ENCODE measurements at places on chromosomes 3 and 15.

DNA sequence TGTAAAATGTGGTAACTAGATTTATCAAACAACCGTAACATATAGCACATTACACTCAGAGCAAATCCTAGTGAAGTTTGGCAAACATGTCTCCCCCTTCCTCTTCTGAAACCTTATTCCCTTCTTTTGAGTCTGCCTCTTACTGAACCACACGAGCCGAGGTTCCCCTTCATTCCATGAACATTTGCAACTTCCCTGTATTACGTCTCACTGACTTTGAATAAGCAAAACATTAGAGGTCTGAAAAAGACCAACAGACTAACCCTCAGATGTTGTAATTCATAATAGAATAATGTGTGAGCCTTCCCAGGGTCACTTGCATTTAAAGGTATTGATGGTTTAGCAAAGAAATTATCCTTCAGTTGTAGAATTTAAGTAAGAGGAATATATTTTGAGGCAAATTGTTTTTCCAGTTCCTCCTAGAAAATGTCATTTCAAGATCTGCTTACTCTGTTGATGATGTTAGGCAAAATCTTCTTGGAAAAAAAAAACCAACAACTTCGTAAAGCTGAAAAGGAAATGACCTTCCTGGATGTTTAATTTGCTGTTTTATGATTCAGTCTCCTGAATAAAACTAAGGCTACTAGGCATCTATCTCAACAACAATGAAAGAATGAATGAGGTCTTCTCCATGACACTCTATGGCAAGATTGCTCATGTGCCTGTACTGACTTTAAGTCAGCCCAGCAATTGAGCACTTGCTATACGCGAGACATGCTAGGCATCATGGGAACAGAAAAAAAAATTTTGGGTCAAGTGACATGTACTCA, 296.9 kb upstream of the NECTIN3 start:
- no peak for DNase-seq

DNA sequence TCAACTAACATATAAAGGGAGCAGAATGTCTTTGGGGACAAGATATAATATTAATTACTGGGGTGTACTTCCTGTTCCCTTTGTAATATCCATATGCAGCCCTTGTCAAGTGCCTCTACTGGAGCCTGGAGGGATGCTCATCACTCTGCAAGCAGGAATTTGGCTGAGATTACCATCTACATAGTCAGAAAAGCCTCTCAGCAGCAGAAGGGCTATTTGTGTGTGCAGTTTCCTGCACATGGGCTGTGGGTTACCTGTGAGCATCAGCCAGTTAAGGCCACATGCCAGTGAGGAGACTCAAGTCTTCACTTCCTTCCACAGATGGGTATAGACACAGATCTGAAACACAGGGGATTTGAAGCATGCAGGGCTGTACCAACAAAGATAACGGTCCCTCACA, 278.1 kb upstream of the PLSCR5 start:
- no peak for DNase-seq

- DNase-seq: no peak
Measured at GRCh38 chr15:39266890-39267289, 314.0 kb upstream of the THBS1 start.

DNA sequence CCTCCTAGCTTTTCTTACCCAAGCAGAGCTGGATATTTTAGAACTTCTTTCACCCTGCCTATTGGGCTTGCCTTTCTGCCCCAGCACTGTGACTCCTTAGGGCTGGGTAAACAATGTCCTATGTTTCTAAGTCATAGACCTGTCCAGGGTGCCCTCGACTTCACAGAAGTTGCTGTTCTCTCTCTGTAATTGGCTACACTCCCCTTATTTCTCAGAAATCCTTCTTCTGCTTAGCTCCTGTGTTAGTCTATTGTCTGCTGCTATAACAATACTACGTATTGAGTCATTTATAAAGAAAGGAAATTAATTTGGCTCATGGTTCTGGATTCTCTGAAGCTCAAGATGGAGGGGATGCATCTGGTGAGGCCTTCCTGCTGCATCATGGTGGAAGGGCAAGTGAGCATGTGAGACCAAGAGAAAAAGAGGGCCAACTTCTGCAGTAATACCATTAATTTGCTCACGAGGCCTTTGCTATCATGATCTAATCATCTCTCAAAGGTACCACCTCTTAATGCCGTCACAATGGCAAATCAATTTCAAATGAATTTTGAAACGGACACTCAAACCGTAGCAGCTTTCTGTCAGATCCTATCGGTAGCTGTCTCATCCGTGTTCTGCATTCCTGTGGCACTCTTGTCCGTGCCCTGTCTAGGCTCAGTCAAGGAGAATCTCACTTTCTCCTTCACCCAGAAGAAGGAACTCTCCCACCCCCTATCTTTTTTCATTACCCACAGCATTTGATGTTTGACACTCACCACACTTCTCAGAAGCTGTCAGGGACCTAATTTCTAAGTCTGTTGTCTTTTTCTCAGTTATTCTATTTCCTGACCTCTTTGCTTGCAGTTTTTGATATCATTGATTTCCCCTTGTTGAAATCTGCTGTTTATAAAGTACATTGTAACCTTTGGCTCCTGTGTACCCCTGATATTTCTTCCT, 22.3 kb upstream of the GPR171 start:
- no peak for DNase-seq

GRCh38 chr3:58246148-58247047, 8.8 kb downstream of the ABHD6 start:
- no peak for DNase-seq

Data from activated CD8-positive, alpha-beta memory T cell treated with anti-CD3 and anti-CD28 coated beads for 48 hours (primary cell).